AG09319 (cell line): ENCODE measurements at places on chromosomes 12 and 14.
A peak's percentile ranks its signal among the peaks of the same experiment; 100 is the strongest.

- DNase-seq = peak; percentile 5
These were observed 312.5 kb downstream of the LRIG3 start for GRCh38 chr12:58607805-58608204.

GRCh38 chr14:102496958-102497744 lies 12.4 kb downstream of the ANKRD9 start:
- no peak for DNase-seq

DNA sequence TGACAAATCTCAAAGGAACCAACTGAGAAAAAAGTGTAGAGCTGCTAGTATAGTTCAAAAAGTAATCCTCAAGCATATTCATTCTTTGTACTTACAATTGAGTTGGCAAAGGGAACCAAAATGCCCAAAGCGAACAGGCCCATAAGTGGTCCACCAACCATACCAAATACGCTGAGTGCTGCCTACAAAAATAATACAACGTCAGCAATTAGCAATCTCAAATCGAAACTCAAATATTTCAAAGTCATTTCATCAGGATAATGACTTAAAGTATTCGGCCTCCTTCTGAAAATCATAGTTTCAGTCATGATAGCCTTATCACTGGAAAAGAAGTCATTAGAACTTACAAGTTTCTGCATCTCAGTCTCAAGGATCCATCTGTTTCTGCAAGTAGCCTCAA lies 42.0 kb downstream of the SLC5A8 start:
- DNase-seq = no peak

DNA sequence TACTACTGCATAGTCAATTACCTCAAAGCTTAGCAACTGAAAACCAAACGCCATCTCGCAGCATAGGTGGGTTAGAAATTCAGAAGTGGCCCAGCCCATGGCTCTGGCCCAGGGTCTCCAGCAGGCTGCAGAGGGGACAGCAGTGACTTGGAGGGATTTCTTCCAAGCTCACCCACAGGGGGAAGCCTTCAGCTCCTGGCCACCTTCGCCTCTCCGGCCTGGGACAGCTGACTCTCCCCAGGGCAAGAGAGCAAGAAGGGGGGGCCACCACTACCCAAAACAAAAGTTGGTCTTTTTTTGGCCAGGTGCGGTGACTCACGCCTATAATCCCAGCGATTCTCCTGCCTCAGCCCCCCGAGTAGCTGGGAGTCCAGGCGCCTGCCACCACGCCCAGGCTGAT lies 32.2 kb upstream of the ANKRD9 start:
- no peak for DNase-seq

DNA sequence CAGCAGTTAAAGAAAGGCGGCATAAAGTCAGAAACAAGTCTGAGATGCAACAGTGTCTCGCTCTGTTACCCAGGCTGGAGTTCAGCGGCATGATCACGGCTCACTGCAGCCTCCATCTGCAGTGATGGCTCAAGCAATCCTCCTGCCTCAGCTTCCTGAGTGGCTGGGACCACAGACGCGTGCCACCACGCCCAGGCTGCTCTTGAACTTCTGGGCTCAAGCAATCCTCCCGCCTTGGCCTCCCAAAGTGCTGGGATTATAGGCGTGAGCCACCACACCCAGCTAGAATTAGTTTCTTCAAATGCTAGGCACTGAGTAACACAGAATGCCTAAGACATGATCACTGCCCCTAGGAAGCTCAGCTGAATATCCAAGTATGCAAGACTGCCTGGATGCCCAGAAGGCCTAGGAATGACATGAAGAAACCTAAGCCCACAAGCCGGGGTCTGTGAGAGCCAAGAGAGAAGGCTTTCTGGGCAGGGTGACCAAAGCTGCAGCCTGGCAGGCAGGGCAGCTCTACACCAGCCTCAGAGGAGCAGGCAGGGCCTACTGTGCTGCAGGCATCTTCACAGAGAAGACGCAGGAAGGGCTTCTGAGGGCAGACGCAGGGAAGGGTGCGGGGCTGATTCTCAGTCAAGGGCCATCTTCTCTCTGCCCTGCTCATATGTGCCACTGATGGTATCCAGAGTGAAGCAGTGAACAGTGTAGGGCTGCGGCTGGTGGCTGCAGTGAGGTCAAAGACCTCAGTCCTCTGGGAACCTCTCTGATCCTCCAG lies 4.3 kb upstream of the PPP2R5C start:
- DNase-seq = no peak

- peak; percentile 65 for DNase-seq
These were observed 20.0 kb upstream of the KITLG start for GRCh38 chr12:88600272-88600671.

- DNase-seq = no peak
These were observed 163.4 kb downstream of the GALC start for GRCh38 chr14:87829543-87829942.

DNA sequence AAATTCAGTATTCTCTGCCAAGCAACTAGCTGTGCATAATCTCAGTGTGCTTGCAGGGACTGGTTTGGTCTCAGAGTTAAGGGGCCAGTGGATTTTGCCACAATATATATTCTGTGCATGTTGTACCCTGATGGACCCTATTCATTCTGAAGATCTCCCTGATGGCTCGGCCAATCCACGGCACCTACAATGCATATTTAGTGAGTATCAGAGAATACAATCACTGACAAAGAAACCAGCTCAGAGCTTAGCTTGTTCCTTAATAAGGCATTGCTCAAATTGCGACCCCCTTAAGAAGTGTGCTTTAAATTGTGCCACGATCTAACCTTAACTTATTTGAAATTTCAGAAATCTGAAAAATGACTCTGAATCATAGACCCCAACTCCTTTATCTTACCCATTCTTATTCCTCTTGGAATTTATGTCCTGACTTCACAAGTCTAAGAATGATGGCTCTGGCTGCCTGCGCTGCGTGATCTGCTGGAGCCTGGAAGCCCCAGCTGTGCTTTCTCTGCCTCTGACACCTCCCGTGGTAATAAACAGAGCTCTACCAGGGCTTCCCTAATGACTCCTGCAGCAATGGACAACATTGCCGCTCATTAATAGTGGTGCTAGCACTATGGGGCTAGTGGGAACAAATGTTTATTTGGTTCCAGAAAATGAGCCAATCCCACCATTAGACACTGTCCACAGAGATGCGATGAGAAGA lies 9.0 kb upstream of the DCAF4 start:
- DNase-seq = no peak

GRCh38 chr12:114669401-114670290 lies 14.3 kb downstream of the TBX3 start:
- peak; percentile 84 for DNase-seq

GRCh38 chr12:106901276-106901675 lies 54.4 kb upstream of the TMEM263 start:
- no peak for DNase-seq

GRCh38 chr12:109100741-109101140 lies 3.3 kb downstream of the UNG start:
- DNase-seq = no peak

- no peak for DNase-seq
These were observed 30.1 kb downstream of the RECQL start for GRCh38 chr12:21471294-21471693.

- DNase-seq = no peak
These were observed 29.2 kb downstream of the TMEM120B start for GRCh38 chr12:121741743-121742142.

DNA sequence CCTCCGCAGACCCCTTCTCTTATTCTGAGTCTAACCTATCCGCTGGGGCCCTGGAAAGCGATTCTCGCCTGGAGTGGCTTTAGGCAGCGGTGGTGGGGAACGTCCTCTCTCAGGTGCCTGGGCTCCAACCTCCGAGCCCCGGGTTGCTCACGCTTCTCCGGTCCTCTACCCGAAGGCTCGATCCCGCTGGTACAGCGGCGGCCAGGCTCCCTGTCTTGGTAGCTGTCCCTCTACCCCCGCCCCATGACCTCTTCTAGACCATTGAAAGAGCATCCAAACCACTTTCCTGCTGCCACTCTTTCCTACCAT lies 505 bp upstream of the HEBP1 start:
- no peak for DNase-seq

DNA sequence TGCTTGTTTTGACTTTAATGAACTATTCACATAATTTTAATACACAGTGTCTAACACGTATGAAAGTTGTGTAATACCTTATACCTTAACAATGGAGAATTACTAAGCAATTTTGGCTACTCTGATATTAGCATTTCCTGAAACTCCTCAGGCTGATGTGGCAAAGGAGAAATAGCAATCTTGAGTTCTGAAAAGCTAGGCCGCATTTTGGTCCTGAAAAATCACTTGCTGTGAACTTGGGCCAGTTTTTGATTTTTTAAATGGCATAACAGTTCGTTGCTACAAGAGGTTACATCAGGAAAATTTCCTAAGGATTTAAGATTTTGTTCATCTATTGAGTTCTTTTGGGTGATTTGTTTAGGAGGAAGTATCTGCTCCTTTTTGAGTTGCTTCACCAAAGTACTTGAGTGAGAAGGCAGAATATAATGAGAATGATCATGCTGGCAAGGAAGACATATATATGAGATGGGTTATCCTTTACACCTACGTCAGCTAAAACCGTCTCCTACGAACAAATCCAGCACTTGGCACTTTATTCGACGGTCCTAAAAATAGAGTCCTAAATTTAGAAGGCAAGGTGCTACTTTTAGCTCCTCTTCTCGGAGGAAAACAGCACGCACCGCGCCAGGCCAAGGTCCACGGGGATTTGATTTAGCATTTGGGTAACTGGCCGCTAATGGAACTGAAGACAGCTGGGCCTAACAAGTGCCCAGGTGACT lies 32.2 kb downstream of the MIA2 start:
- no peak for DNase-seq

DNA sequence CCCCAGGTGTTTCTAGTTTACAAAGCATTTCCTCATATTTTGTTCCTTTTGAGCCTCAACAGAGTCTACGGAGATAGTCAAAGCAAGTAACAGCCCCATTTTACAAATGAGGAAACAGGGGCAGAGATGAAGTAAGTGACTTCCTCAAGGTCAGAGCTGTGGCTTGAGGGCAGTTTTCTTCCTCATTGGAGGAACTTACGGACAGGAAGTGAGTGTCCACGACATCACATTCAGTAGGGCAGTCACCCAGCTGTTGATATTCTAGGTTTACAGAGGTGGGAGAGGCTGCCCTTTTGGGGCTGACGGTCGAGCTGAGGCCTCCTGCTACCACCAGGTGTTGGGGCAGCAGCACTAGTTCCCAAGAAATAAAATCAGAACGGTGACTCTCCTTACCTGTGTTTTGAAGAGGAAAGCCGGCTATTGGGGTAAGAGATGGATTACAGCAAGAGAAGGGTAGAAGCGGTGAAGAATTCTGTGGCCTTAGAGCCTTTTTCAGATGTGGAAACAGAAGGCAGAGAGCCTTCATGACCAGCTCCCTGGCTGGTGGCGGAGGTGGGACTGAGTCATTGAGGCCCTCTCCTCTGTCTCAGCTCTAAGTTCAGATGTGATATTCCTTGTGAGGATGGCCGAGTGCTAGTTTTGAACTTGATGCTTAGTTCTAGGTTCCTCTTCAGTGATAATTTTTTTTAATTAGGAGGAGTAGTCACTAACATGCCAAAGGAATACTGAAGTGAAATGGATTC lies 41.7 kb downstream of the SUSD6 start:
- no peak for DNase-seq
